Nucleus accumbens (tissue), 56 donors: ENCODE measurements at places on chromosomes 16 and 17.
A peak's percentile ranks its signal among the peaks of the same experiment; 100 is the strongest.

DNA sequence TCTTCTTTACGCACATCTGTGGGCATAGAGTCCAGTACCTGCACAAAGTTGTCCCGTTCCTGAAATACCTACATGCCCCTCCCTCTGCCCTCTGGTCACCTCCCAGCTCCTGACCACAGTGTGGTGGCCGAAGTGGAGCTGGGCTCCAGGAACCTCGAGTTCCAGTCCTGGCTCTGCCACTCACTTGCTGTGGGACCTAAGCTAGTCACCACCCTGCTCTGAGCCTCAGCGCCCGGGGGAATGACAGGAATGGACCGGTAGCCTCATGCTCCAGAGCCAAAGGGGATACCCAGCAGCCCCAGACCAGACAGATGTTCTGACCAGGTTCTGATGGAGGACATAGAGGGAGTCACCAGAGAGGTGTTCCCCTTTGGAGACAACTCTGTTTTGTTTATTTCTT lies 26.7 kb upstream of the ITGA3 start:
- no peak for DNase-seq

GRCh38 chr16:71811261-71811803 lies 2.7 kb upstream of the AP1G1 start:
- DNase-seq: no peak

DNA sequence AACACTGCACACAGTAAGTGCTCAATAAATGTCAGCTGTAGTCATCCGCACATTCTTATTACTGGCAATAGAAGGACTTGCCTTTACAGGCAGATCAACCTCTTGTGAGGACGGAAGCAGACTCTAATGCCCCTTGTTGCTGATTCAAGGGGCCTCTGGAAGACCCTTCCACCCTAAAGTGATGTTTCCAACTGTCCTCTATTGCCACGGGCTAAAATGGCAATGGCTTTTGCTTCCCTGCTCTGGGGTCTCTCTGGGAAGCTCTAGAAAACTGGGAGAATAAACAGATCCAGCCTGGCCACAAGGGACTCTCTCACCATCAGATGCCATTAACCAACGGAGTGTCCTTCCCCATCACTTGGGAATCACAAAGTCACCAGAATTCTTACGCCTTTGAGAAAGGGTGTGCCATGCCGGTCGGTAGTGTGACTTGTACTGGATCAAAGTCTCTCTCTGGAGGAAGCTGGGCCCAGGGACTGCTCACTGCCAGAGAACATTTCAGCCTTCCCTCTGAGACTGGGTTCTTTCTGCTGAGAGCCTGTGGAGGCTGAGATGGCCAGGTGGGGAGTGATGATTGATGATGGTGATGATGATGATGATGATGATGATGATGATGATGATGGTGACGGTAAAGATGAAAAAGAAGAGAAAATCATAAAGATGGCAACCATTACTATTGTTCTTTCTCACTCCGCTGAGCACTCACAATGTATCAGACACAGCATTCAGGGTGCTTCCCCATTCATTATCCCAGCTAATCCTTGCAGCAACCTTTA lies 146.8 kb downstream of the CYLD start:
- no peak for DNase-seq

- DNase-seq: no peak
Observed at GRCh38 chr17:39921323-39921722, 2.9 kb upstream of the GSDMB start.

DNA sequence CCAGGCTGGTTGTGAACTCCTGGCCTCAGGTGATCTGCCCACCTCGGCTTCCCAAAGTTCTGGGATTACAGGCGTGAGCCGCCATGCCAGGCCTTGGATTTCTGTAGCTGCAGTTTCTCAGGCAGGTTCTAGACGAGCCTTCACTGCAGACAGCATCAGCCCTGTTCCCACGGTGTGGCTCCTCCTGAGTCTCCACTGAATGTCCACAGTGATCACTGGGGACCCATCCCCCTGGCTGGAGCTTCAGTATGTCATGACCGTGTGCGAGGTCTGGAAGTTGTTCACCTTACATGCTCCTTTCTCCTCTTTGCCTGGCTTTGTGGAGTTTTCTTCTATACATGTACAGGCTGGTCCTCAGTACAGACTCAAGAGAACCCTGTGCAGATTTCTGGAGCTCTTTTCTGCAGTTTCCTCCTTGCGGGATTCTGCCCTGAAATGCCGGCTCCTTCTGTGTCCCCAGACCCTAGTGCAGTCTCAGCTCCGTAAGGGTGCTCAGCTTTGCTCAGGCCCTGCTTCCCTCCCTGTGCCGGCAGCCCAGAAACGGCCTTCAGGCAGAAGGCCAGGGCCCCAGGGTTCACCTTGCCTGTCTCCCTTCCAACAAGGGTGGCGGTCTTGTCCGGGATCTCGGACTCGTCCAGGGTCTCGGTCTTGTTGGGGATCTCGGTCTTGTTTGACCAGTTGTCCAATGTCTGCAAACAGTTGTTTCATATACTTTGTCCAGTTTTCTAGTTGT lies 14.3 kb upstream of the FASN start:
- no peak for DNase-seq

DNA sequence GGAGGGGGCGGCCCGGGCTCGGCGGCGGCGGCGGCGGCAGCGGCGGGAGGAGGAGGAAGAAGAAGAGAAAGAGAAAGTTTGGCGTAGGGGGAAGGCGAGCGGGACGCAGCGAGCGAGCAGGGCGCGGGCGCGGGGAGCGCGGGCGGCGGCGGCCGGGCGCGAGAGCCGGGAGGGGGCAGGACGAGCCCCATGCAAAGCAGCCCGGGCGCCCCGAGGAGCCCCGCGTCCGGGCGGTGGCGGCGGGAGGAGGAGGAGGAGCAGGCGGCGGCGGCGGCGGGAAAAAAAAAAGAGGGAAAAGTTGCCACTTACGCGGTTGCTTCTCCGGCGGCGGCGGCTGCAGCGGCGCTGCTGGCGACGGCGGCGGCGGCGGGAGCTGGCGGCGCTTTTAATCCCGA lies 10.3 kb upstream of the ZFHX3 start:
- no peak for DNase-seq

DNA sequence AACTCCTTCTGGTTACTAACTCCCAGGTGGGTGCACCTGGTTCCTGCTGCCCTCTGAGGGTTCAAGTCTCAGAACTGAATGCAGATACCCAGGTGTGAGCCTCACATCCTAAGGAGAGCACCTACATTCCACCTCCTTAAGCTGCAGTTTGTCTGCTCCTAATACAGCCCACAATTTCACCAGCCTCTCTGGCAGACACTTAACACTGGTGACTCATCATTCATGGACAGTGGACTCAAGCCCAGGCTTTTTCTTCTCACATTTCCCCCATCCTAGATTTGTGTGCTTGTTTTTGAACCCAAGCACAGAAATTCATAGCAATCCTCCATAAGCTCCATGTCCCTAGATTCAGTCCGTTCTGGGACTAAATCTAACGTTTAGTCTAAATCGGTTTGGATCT lies 7.0 kb upstream of the MAF start:
- DNase-seq: no peak

- DNase-seq: no peak
Observed at GRCh38 chr16:2774161-2774891, 2.8 kb downstream of the ELOB start.

- DNase-seq: no peak
Observed at GRCh38 chr16:9008601-9009260, 45.0 kb upstream of the USP7 start.

- no peak for DNase-seq
Observed at GRCh38 chr17:70318051-70318450, 148.7 kb downstream of the KCNJ2 start.

- no peak for DNase-seq
Observed at GRCh38 chr16:21189311-21189710, 22.1 kb downstream of the ZP2 start.

GRCh38 chr16:23072084-23072599 lies 77.1 kb downstream of the USP31 start:
- DNase-seq: no peak

DNA sequence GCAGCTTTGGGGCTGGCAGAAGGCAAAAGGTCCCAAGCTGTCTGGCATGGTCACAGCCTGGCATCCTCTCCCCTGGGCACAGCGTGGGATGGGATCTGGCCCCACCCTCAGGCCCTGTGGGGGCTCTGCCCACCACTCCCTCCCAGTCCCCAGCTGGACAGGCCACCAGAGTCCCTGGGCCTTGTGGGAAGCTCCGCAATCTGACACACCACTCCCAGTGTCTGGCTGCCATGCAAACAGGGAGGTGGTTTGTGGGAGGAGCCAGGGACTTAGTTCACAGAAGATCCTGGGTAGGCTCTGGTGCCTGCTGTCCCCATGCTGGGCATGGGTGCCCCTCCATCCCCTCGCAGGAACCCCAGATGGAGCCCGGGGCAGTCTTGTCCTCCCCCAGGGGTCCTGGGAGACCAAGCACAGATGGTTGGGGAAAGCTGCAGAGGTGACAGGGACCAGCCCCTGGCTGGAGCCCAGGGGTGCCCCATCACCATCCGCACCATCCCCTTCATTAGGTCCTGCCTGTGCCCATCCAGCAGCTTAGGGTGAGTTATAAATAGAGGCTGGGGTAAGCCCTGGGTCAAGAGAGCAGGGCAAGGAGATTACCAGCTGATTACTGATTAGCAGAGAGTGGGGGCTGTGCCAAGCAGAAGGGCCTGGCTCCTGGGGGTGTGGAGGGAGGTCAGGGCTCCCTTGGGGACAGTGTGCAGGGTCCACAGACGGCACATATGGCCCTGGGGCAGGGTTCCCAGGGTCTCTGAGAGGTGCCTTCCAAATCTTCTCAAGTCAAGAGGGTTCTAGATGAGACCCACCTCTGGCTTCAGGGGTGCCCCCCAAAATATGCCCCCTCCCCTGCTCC lies 6.2 kb downstream of the FSCN2 start:
- no peak for DNase-seq

DNA sequence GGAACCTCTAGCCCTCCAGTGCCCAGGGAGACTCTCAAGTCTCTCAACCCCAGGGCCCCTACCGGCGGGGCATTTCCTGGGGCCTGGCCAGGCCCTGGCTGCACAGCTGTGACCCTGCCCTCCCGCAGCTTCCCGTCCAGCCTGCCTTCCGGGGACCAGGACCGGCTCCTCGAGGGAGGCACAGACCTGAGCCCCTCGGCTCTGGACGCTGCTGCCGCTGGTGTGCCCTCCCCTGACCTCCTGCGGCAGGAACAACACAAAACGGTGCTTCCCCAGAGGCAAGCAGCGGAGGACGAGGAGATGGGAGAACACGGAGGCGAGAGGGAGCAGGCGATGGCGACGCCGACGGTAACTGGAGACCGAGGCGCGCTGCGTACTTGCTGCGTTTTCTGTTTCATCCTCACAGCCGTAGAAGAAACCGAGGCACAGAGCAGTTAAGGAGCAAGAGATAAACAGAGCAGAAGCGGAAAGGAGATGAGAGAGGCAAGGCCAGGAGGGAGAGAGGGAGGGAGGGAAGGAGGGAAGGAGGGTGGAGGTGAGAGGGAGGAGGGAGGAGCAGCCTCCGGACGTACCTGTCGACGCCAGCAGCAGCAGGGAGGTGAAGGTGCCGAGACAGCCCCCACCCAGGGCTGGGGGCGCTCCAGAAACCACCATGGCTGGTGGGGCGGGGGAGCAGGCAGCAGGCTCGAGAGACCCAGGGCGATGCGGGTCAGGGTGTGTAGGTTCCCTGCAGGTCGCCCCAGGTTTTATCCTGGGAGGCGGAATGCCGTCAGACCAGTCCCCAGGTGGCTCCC lies at the start of gene PRSS22:
PRSS22 (minus strand) TSS at position 720 of the 794 bp plus-strand sequence; CDS start at position 654, 66 bp downstream.
- DNase-seq: no peak

GRCh38 chr16:84607694-84608093 lies 10.2 kb downstream of the COTL1 start:
- no peak for DNase-seq

DNA sequence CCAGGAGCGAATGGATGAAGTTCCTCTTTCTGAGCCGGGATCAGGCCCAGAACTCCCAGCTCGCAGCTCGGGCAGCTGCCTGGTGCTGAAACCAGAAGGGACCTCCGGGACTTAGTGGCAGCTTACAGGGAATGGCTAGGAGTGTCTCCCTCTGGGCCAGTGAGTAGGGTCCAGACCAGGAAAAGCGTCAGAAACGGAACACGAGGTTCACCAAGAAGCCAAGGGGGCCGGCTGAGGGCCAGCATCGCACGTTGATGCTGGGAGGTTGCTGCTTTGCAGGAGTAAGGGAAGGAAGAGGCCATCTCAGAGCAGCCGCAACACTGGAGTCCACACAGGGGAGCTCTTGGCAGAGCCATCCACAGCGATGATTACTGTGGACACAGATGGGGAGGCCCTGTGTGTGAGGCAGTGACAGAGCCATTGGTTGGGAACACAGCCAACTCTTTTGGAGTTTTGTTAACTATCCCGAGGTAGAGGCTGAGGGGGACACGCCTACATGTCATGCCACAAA lies 74.0 kb upstream of the CREBBP start:
- no peak for DNase-seq

DNA sequence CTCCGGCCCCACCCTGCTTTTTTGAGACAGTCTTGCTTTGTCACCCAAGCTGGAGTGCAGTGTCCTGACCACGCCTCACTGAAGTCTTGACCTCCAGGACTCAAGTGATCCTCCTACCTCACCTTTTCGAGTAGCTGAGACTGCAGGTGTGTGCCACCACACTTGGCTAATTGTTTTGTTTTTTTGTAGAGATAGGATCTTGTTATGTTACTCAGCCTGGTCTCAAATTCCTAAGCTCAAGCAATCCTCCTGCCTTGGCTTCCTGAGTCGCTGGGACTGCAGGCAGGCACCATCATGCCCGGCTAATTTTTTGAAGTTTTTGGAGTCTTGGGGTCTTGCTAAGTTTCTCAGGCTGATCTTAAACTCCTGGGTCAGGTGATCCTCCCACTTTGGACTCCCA lies 206.7 kb downstream of the SHISA9 start:
- DNase-seq: no peak

DNA sequence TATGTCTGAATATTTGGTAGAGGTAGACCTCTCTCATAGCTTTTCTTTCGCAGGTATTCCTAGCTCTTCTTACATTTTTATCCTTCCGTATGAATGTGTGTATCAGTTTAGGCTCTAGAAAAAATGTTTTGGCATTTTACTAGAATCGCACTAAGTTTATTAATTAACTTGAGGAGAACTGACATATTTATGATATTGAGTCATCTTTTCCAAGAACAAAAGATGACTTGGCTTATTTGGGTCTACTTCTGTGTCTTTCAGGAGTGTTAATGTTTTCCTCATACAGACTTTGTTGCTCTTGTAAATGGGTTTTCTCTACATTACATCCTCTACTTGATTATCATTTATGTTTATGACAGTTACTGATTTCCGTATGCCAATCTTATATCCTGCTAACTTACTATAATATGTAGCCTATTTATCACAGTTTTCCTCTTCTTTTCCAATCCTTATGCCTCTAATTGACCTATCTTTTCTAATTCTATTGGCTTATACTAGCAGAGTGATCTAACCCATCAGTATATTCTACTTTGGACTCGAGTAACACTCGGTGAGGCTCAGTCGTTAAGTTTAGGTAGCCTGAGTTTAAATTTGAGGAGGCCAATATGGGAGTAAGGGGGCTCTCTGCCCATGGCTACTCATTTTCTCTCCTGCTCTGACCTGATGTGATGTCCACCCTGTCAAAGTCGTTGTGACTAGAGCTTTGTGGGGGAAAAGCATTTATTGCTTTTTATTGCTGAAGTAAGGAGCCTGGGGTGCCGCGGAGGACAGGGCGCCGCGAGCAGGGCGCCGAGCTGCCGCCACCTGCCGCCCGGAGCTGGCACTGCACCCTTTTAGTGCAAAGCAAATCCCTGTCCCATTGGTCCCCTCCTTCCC lies 20.0 kb downstream of the ST6GALNAC1 start:
- DNase-seq: peak; percentile 41
